ENCODE measurements at places on chromosomes 2 and 18.

DNA sequence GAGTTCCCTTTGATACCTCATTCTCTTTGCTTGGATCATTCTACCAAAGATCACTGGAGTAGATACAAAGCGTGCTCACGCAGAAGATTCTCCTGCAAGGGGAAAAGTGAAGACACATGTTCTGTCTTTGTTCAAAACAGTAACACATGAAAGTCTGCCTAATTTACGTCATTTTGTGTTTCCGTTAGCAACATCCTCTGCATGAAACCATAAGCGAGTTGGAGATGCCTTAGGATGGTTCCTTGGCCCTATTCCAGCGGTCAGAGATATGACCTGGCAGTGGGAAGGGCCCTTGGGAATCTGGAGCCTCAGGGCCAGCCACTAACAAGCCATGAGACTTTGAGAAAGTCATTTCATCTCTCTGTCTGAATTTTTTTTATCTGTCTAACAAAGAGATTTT, 180.9 kb upstream of the TWIST2 start:
- DNase-seq: no peak

DNA sequence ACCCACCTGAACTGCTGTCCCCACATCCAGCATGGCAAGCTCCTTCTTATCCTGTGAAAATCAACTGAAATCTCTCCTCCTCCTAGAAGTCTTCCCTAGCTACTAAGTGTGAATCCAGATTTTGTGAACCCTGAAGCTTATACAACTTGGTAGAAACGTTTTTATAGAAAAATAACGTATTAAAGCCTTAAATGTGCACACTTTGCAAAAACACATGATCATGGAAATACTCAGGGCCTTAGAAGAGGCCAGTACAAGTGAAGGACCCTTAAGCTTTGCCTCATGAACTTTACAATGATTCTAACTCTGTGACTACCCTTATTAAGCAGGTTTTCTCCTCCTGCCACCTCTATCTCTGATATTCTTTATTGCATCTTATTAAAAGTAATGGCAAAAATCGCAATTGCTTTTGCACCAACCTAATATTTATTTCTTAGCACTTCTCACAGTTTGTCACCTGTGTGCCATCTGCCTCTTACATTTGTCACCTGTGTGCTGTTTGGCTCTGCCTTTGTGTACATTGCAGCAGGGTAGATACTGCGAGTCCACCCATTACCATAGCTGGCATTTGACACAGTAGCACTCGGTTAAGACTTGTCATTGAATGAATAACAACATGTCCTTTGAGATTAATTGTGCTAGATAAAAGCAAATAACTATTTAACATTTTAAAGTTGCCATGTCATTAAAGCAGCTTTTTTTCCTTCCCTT, 42.2 kb downstream of the FRZB start:
- no peak for DNase-seq

DNA sequence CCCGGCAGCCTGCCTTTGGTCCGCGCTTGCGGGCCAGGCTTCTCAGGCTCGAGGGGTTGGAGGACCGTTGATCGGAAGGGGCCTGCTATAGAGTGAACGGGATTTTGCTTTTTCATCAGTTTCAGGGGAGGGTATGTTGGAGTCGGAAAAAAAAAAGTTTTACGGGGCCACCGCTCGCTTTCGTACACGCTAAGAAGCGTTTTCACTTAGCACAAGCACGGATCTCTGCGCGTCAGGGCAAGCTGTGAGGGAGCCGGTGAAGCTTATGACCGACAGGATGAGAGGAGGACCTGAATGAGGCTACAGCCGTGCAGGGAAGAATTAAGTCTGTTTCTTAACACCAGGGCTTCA, 443 bp downstream of the CPSF3 start:
- no peak for DNase-seq

- DNase-seq: no peak
These were observed 111.3 kb upstream of the SLC14A2 start for GRCh38 chr18:45503990-45504389.

- no peak for DNase-seq
These were observed 274.9 kb upstream of the GYPC start for GRCh38 chr2:126381091-126381490.

GRCh38 chr2:109601783-109602182, 12.0 kb downstream of the SEPTIN10 start:
- no peak for DNase-seq

- DNase-seq: no peak
These were observed 68.0 kb downstream of the BOLA3 start for GRCh38 chr2:74079522-74080341.

DNA sequence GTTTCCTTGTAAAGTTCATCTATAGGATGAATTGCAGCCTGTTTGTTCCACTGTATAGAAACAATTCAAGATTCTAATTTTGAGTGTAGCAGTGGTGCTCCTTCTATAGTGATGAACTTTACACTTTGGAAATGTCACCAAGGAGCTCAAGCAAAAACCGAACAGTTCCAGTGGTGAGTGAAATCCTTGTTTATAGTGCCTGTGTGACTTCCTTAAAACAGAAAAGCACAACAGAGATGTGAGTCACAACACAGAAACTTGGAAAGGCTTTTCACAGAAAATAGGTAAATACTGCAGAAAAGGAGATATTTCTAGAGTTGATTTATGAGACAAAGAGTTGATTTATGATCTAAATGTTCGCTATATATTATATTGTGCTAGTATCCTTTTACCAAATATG, 482.0 kb downstream of the PTPRM start:
- DNase-seq: no peak

- DNase-seq: no peak
These were observed 48.5 kb downstream of the CDK15 start for GRCh38 chr2:201854841-201855240.

GRCh38 chr2:69116438-69116837, 103.5 kb downstream of the ANTXR1 start:
- no peak for DNase-seq

DNA sequence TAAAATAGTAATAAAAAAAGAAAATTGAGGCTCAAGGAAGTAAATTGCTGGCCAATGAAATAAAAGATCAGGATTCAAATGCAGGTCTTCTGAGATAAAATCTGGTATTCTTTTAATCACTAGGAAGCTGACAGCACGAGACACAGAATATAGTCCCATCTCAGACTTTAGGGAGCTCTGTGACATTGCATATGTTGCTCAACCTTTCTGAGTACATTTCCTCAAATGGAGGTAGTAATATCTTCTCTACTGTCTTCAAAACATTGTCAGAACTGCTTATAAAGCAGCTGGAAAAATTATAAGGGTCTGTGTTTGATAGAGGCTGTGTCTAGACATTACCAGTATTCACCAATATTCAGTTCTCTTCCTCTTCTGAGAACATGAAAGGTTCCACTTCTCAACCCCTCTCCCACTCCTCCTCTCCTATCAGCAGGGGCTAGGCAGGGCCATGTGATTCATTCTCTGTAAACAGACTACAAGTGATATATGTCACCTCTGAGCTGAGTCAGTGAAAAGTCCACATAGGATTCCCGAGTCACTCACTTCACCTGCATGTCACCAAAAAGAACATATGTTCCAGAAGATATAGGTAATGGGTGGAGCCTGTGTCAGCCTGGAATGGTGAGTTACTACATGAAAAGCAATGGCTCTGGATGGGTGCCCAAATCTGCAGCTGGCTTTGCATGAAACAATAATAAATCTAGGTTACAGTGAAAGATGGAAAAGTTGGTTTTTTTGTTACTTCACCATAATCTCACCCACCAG, 7.1 kb downstream of the KCNE4 start:
- peak; percentile 73 for DNase-seq

GRCh38 chr18:12911025-12911928, 27.2 kb upstream of the PTPN2 start:
- DNase-seq: peak; percentile 17

DNA sequence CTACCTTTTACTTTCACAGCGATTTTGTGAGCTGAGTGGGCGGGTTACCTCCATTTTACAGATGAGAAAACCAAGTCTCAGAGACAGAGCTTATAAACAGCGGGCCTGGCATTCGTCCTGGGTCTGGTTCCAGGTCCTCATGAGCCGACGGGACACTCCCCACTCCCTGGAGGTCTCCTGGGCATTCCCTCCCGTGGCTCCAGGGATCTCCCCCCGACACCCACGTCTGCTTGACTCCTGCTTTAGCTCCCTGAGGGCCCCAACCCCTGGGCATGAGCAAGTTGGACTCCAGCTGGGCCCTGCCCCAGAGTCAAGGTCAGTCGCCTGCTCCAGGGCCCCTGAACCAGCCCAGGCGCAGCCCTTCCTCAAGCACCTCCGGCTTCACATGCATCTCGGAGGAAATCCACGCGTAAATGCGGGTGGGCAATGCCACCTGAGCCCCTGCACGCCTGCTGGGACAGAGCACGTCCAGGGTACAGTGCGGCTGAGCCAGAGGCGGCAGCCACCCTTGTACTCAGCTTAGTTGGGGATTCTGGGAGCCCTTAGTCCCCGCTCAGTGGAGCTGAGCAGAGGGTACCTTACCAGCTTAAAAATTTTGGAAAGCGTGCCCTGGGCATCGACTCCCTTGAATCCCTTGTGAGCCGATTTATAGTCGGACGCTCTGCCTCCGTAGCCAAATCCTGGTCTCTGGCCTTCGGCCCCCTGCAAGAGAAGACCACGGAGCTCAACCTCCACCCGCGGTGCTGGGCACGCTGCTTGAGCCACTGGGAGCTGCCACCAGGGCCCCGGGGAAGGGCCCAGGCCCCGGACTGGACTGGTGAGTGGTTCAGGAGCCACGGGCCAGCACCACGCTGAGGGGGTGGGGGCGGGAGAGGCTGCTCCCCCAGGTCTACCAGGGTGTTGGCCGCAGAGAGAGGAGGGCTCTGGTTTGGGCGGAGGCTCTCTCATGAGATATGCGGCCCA, 148.1 kb downstream of the MBP start:
- no peak for DNase-seq

GRCh38 chr2:156215656-156216055, 116.9 kb downstream of the NR4A2 start:
- DNase-seq: no peak

DNA sequence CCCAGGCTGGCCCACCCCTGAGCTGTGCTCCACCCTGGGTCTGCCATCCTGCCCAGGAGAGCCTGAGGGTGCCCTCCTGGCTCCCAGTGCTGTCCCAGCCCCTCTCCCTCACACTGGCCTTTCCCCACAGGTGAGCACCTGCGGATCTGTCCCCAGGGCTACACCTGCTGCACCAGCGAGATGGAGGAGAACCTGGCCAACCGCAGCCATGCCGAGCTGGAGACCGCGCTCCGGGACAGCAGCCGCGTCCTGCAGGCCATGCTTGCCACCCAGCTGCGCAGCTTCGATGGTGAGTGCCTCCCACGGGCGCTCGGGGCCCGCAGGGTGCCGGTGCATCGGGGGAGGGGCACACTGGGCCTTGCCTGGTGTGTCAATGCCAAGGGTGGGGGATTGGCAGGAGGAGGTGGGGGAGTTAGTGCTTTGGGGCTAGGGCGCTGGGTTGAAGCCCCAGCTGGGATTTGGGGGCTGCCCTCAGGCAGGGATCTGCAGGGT, 23.5 kb downstream of the GPC1 start:
- no peak for DNase-seq

GRCh38 chr18:68735483-68736343, 20.8 kb upstream of the TMX3 start:
- DNase-seq: peak; percentile 52

DNA sequence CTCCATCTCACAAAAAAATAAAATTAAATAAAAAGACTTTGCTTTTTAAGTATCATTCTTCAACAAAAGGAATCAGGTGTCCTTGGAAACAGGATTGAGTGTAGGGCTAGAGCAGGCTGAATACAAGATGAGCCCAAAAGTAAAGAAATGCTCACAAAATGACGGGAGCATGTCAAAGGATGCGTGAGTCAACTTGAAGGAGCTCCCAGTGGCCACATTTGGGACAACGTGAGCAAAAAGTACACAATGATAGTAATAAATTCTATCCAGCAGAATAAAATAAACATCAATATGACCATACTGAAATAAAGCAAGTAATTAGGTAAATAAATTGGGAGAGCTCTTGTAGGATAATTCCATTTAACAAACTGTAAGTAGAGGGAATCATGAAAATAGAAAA, 220.7 kb downstream of the PHLPP1 start:
- no peak for DNase-seq

DNA sequence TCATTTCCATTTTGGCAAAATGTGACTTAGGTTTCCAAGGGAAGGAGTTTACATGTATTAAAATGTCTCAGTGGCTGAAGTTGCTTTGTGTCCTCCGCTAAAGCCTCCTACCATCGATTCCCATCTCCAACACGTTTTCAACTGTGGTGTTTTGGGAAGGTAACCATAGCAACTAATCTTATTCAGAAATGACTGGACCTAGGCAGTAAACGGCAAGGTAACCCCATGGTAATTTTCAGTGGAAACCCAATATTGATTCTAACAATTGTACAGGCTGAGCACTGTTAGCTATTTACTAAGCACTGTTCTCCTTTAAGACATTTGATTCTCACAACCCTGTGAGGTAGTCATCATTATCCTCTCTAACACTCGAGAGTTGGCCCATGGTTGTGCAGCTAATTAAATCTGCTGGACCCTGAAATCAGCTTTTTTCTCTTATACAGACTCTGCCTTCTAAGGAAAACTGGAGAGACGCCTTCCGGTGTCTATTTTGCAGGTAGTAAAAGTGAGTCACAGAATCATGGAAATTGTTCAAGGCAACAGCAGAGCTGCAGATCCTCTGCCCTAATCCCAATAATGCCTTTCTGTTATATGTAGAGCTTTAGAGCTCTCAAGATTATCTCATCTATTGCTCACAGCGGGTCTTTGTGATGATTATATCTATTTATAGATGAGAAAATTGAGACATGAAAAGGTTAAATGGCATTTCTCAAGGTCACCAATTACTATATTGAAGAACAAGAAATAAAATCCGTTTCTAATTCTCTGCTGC, 36.2 kb downstream of the FASTKD2 start:
- DNase-seq: no peak

- DNase-seq: no peak
These were observed 11.6 kb downstream of the ITGA4 start for GRCh38 chr2:181468811-181469210.

GRCh38 chr2:224545884-224546644, 39.1 kb downstream of the CUL3 start:
- no peak for DNase-seq

GRCh38 chr2:20637147-20637546, 13.8 kb downstream of the HS1BP3 start:
- no peak for DNase-seq

DNA sequence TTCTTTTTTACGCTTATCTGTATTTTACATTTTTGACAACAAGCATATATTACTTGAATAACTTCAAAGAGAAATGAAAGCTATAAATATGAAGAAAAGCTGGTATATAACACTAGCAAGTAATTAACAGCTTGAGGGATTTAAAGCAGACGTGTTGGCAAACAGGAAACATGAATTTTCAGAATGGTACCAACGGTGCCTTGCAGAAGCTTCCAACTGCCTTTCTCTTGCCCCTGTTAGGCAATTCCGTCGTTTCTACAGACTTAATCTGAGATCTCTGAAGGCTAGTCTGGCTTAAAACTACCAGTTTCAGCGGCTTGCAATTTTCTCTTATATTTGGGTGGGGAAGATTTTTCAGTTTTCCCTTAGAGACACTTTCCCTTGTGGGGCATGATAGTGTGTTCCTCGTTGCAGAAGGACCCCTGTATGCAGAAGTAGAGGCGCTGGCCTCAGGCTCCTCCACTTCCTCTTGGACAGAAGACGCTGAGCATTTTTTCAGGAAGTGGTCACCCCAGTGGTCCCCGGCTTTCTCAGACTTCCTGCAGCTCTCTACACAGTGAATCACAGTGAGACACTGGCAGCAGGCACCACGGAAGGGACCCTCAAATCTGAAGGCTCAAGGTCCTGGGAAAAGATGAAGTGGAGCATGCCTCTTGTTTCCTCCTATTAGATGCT, 56.2 kb upstream of the SLC16A14 start:
- no peak for DNase-seq
